ENCODE measurements at places on chromosomes 1 and 21.

GRCh38 chr1:62397301-62397700 is 39.5 kb upstream of the USP1 start:
- no peak for DNase-seq

- DNase-seq = no peak
Observed at GRCh38 chr1:19416145-19416544, 69.2 kb downstream of the CAPZB start.

GRCh38 chr1:2544875-2545640 is 11.1 kb upstream of the TNFRSF14 start:
- peak; percentile 47 for DNase-seq

- DNase-seq = no peak
Observed at GRCh38 chr1:199854686-199855321, 172.7 kb upstream of the NR5A2 start.

GRCh38 chr1:205076245-205076761 is 8.0 kb downstream of the TMEM81 start:
- no peak for DNase-seq

DNA sequence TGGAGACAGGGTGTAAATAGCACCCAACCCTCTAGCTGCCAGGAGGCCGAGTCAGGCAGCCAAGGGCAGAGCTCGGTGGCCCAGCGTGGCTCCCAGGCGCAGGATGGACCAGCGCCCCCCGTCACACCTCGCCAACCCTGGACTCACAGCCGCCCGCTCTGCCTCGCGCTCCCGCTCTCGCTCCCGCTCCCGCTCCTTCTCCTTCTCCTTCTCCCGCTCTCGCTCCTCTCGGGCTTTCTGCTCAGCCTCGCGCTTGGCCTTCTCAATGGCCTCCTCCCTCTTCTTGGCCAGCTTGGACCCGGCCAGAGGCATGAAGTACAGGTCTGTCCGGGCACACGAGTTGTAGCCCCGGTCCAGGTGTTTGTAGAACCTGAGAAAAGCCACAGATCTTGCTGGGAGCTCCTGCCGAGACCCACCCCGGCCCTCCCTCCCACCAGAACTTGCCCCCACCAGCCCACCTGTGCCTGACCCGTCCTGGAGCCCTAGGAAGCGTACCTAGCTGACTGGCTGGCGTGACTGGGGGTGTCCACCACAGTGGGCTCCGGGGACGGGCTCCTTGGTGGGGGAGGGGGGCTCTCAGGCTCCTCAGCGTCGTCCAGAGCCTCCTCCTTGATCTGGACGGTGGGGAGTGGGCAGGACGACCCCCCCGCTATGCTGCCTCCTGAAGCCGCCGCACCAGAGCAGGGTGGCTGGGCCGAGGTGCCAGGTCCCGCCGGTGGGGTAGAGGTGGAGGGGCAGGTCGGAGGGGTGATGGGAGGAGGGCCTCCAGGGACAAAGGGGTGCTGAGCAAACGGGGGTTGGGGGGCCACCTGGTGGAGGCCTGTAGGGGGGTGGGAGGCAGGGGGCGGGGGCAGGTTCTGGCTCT is 41.9 kb downstream of the SLC45A1 start:
- DNase-seq = peak; percentile 30

DNA sequence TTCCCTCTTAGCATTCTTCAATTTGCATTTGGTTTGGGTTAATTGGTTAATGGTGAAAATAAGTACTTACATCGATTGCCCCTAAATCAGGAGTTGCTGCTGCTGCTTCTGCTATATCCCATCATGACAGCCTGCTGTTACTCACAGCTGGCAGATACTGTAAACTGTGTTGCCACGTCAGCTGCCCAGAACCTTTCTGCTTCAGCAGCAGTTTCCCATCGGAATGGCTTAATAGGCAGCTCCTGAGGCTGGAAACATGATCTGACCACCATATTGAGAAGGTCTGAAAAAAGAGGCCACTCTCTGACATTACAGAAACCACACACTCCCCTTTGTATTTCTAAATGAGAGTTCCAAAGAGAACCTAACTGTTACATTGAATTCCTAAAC is 14.3 kb upstream of the SEC16B start:
- peak; percentile 34 for DNase-seq

DNA sequence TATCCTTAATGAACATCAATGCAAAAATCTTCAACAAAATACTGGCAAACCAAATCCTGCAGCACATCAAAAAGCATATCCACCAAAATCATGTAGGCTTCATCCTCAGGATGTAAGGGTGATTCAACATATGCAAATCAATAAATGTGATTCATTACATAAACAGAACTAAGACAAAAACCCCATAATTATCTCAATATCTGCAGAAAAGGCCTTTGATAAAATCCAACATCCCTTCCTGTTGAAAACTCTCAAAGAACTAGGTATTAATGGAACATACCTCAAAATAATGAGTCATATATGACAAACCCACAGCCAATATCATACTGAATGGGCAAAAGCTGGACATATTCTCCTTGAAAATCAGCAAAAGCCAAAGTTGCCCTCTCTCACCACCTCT is 54.6 kb upstream of the DEPDC1 start:
- no peak for DNase-seq

- DNase-seq = no peak
Observed at GRCh38 chr1:56535939-56536338, 43.4 kb downstream of the PLPP3 start.

GRCh38 chr1:17606826-17607440 is 67.4 kb downstream of the ARHGEF10L start:
- peak; percentile 86 for DNase-seq

DNA sequence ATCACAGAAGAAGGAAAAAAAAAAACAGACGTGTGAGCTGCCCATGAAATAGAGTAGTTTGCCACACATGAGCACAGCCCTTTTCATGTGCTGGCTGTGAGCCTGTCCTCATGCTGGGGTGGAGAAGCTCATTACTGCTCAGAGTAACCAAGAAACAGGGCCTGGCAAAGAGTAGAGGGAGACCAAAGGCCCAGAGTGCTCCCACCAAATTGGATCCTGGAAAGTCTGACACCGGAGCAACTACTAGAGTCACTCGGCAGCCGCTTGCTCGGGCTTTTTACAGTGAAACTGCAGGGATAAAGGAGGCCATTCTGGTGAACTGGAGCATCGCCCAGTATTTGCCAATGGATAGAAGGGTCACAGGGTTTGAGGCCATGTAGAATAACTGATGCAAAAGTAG is 64.4 kb upstream of the BARHL2 start:
- no peak for DNase-seq

GRCh38 chr1:107782217-107782845 is 182.6 kb downstream of the VAV3 start:
- no peak for DNase-seq

GRCh38 chr1:224052772-224053171 is 61.1 kb upstream of the FBXO28 start:
- no peak for DNase-seq

- DNase-seq = no peak
Observed at GRCh38 chr1:17069452-17070162, 15.8 kb upstream of the SDHB start.

DNA sequence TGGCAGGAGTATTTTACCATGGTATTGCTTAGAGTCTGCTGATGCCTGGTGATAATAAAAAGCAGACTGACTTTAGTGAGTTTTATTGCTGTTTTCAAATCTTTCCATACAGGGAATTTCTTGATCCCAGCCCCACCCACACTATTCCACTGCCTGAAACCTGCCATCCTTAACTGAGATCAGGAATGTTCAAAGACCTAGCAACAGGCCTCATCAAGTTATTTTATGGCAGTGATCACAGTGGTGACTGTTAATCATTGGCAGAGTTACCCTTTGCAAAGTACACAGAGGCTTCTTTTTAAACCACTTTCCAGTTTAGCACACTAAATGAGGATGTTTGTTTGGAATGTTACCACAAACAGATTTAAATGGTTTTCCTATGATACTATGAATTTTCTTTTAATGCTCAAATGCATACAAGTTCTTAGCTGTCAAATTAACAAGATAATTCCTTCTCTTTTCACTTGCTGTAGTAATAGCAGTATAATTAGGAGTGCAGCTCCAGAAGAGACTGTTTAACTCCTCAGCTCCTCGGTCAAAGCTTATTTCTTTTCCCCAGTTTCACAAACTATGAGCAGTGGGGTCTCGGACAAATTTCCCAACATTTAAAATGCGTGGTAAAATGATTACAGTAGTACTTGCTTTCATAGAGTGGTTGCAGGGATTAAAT is 69.9 kb upstream of the USP25 start:
- DNase-seq = no peak

DNA sequence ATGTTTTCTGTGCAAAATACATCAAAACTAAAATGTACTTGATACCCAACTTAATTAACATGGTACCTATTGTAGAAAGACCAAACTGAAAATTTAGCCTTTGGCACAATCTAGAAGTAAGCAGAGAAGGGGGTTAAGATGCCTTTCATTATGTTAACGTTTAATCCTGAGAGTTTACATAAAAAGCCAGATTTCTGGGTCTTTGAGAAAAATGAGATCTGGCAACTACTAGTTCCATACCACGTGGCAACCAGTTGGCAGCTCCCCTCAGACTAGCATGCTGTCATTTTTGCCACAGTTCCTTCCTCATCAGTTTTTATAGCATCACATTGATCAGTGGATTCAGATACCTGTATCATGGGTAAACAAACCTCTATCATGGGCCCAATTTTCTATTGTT is 1.5 kb downstream of the RO60 start:
- no peak for DNase-seq

GRCh38 chr1:162248854-162249535 is 127.7 kb downstream of the SPATA46 start:
- DNase-seq = no peak

- no peak for DNase-seq
Observed at GRCh38 chr1:156895455-156895812, 1.9 kb downstream of the PEAR1 start.

DNA sequence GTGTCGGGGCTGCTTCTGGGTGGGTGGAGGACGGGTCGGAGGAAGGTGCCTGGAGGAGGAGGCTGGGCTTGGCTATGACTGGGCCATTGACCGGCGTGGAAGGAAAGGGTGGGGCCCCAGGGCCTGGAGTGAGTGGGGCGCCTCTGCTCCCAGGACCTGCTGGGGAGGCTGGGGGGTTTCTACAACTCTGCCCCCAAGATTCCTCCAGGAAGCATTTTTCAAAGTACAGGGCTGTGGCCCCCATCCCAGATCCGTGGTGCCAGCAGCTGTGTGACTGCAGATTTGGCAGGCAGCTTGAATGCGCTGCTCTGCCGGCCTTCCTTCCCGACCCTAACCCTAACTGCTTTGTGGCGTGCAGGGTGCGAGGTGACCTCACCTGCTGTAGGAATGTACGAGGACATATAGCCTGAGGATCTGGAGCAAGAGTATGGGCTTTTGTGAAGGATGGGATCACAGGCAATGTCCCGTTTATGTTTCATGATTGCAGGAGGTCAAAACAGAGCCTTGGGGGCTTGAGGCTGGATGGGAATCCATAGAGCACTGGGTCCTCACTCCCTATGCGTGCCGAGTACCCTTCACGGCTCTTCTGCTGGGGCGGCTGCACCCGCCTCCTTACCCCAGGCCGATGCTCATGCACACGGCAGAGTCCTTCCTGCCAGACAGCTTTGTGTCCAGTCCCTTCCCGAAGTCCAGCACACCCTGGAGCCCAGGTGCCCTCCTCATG is 24.7 kb downstream of the TRPM2 start:
- no peak for DNase-seq

DNA sequence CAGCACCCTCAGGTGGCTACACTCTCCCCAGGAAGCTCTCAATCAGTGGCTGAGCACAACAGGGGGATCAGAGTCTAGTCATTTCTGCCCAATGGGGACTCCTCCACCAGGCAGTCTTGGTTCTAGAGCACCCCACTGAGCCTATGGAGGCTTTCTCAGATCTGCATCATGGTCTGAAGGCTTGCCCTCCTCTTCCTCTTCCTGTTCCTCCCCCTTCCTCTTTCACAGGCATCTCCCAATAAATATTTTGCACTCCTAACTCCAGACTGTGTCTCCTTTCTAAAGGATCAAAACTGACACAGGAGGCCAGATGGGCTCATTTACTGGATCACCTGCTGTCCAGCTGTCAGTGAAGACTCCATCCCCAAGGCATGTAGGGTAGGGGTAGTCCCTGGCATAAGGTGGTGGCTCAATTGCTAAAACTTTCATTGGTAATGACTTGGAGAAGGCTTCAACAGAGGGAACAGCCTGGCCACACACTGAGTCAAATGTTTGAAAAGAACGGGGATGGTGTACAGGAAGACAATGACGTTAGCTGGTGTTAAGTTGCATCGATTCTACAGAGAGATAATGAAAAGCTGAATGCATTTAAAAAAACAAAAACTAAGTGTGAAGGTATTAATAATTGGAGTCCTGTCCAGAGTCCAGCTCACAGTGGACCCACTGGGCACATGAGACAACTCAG is 84.2 kb upstream of the SLC2A1 start:
- DNase-seq = no peak

- no peak for DNase-seq
Observed at GRCh38 chr1:205879974-205880373, 30.0 kb upstream of the PM20D1 start.

GRCh38 chr1:81029266-81029665 is 771.5 kb upstream of the ADGRL2 start:
- no peak for DNase-seq

DNA sequence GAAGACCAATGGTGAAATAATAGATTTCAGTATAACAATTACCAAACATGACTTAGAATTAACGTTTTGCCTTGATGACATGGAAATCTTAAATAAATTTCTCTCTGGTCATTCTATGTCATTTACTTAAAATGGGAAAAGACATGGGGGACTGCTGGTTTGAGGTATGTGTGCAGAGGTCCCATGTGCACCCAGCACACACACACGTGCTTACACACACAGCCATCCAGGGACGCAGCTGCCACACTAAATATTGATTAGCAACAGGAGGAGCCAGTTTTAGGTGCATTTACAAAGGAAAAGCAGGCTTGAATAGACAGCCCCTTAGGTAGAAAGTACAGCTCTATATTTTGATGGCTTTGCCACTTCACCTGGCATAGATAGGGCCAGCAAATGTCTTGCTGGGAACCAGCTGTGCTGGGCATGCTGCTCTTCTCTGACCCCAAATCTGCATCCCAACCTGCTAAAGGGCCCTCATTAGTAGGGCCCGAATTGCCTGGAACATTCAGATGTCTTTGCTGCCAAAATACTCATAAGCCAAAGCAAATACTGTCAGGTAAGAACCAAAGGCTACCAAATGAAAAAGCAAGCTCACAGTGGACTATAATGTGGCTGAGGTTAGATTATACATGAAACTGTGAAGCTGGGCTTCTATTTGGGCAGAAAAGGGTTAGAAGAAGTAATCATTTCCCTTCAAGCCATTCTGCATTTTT is 399.9 kb downstream of the HHAT start:
- DNase-seq = no peak

GRCh38 chr21:29245863-29246262 is 52.9 kb upstream of the BACH1 start:
- no peak for DNase-seq

GRCh38 chr21:29187944-29188343 is 57.5 kb downstream of the MAP3K7CL start:
- no peak for DNase-seq

GRCh38 chr1:111904478-111905218 is 84.8 kb downstream of the KCND3 start:
- DNase-seq = peak; percentile 55

GRCh38 chr1:172824209-172824608 is 165.3 kb downstream of the FASLG start:
- DNase-seq = no peak

- DNase-seq = no peak
Observed at GRCh38 chr1:51600529-51600928, 16.4 kb upstream of the OSBPL9 start.

- no peak for DNase-seq
Observed at GRCh38 chr21:37861561-37861960, 54.7 kb downstream of the KCNJ6 start.

GRCh38 chr21:45019887-45020537 is 54.4 kb upstream of the ADARB1 start:
- DNase-seq = peak; percentile 23
